ENCODE measurements at places on chromosomes 3 and 15.
A peak's percentile ranks its signal among the peaks of the same experiment; 100 is the strongest.

- H3K27me3 ChIP-seq: no peaks in the 10 kb centered on the region
- no peak overlapping the region for H3K27ac ChIP-seq
- no peak overlapping the region for H3K4me3 ChIP-seq
These were observed 29.9 kb downstream of the CHSY1 start for GRCh38 chr15:101221902-101222301.

DNA sequence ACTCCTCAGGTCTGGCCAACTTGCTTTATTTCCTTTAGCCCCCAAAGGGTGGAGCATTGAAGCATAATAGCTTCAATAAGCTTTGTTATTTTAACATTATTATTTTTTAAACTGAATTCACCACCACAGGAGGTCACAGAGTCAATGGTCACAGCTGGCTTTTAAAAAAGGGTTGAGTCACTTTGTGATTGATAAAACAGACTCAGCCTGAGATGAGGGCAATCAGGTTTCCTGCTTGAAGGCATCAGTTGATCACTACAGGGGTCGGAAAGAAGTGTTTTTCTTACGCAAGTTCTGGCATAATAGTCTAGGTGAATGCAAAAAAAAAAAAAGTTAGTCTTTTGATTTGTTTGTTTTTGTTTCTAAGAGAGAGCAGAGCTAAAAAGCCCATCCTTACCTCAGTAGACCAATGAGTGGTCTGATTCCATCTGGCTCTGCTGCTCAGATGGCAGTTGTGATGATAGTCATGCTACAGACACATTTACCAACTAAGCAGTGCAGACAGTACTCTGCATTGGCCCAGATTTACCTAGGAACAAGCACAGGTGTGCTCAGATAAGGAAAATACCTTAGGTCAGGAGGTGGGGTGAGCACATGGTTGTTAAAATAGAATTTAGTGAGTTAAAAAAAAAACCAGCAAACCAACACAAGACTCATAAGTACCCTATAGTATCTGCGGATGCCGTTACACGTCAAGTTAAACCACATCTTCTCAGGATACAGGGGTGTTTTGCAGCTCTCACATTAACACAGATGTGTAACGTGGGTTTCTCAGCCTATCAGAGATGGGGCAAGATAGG lies 22.6 kb downstream of the ZNF80 start:
- DNase-seq: no peak
- peak overlapping the region; percentile 50 for H3K27ac ChIP-seq
- no peak overlapping the region for H3K4me3 ChIP-seq
- no peaks in the 10 kb centered on the region for H3K4me1 ChIP-seq

DNA sequence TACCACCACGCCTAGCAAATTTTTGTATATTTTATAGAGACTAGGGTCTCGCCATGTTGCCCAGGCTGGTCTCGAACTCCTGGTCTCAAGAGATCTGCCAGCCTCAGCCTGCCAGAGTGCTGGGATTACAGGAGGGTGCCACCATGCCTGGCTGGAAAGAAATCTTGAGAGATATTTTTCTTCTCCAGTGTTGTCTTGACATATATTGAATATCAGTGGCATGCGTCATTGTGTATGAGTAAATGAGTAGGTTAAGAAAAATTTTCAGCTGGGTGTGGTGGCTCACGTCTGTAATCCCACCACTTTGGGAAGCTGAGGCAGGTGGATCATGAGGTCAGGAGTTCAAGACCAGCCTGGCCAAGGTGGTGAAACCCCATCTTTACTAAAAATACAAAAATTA lies 3.5 kb upstream of the PIF1 start:
- no peak overlapping the region for H3K4me3 ChIP-seq
- H3K4me1 ChIP-seq: peaks cover 5% of the 10 kb centered on the region
- no peak for DNase-seq
- no peaks in the 10 kb centered on the region for H3K36me3 ChIP-seq

DNA sequence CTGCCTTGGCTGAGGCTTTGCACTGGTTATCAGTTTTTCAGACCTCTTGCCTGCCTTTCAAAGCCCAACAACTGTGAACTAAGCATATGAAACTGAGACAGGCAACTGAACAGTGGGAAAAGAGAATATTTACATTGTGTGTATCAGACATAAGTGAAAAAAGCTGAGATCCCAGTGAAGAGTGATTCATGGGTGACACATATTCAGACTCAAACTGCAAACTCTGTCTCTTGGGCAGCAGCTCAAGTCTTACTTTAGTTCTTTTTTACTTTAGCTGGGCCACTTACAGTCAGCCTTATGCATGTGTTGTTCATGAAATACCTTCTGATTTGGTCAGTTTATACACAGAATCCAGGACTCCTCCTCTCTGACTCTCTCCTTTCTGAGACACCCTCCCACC lies 19.2 kb downstream of the SUCLG2 start:
- no peaks in the 10 kb centered on the region for H3K36me3 ChIP-seq
- no peak overlapping the region for H3K4me3 ChIP-seq
- DNase-seq: no peak

DNA sequence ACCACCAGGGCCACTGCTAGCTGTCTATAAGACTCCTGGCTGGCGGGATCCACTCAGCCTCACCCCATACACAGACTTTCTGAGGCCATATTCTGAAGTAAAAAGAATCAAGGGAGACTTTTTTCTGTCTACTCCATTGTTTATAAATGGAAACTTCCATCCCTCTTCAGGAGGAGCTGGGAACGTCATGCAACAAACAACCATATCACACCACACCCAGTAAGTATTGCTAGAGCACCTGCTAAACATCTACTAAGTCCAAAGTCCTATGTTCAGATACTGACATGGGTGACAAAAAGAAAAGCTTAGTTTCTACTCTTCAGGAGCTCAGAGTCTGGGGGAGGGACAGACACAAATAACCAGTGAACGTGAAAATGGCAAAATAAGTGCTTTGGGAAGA lies 324.8 kb upstream of the ONECUT1 start:
- H3K27me3 ChIP-seq: no peaks in the 10 kb centered on the region
- H3K4me1 ChIP-seq: no peaks in the 10 kb centered on the region
- peak overlapping the region; percentile 81 for H3K27ac ChIP-seq

All from colonic mucosa (tissue), 4 donors.